Amygdala (tissue), 56 donors: ENCODE measurements at places on chromosomes 7 and 10.

DNA sequence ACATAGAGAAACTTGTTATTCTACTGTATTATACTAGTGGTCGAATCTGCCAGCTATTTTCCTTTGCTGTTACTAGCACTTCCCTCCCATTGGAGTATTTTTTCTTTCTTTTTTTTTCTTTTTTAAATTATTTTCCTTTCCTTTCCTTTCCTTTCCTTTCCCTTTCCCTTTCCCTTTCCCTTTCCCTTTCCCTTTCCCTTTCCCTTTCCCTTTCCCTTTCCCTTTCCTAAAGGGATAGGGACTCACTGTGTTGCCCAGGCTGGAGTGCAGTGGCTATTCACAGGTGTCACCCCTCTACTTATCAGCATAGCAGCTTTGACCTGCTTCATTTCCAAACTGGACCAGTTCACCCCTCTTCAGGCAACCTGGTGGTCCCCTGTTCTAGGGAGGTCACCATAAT is 212.6 kb upstream of the SP4 start:
- DNase-seq, result no peak

GRCh38 chr10:110150046-110150445 is 57.4 kb upstream of the MXI1 start:
- DNase-seq, result no peak

- DNase-seq, result no peak
Observed at GRCh38 chr10:14172336-14172950, 158.3 kb downstream of the FRMD4A start.

DNA sequence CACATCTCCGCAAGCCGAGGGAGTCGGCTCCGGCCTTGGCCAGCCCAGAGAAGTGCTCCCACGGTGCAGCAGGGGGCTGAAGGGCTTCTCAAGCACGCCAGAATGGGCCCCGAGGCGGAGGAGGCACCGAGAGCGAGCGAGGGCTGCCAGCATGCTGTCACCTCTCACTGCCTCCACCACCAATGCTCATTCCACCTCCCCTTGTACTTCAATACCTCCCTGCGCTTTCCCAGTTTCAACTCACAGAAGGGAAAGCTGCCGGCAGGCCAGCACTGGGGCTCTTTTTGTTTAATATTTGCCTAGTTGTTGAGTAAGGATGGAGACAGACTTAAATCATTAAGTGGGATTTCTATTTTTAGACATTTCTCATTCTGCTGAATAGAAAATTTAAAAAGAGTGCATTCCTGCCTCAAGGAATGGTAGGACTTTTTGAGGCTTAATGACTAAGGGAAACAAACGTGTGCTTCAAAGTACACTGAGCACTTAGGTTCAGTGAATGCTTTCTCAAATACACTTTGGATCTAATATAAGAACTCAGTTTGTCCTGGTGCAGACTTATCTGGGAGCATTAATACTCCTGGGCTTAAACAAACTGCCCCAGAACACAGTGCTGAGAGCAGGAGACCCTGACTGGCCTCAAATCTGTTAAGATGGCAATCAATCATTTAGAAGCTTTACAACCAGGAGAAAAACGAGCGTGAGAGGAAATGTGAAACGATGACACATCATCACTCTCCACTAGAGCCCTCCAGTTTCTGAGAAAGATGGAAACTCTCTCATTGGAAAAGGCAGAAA is 131.2 kb downstream of the RALA start:
- no peak for DNase-seq

- no peak for DNase-seq
Observed at GRCh38 chr7:70696201-70696754, 435.7 kb upstream of the GALNT17 start.

- no peak for DNase-seq
Observed at GRCh38 chr10:373526-374309, 238.5 kb downstream of the ZMYND11 start.

DNA sequence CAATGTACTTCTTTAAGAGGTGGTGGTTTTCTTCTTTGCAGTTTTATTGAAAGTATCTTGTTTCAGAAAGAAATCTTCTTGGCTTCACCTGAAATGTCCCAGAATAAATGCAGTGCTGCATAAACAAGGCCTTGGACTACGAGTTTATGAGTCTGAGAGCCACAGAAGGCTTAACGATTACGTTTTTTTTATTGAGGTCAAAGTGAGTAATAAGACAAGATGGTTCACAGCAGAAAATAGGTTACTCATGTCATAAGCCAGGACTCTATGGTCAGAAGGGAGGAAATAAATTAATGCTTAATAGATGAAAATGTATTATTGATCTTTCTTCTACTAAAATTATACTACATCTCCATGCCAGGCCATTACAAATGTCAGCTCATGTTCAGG is 13.7 kb upstream of the NPTX2 start:
- no peak for DNase-seq

DNA sequence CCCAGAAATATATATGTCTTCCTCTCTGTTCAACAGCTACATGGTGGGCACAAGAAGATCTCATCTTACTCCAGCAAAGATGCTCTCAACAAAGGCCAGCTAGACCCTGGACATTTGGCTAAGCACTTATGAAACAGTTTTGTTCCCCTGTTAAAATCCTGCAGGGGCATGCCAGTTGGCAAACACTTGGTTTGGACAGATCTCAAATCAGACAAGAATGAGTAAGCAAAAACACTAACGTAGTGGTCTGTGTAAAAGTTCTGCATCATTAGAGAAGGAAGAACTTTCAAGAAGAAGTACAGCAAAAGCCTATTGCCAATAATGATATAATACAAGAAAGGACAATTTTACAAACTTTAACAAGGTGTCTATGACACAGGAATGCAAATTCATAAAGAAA is 125.6 kb downstream of the CALN1 start:
- DNase-seq, result no peak

DNA sequence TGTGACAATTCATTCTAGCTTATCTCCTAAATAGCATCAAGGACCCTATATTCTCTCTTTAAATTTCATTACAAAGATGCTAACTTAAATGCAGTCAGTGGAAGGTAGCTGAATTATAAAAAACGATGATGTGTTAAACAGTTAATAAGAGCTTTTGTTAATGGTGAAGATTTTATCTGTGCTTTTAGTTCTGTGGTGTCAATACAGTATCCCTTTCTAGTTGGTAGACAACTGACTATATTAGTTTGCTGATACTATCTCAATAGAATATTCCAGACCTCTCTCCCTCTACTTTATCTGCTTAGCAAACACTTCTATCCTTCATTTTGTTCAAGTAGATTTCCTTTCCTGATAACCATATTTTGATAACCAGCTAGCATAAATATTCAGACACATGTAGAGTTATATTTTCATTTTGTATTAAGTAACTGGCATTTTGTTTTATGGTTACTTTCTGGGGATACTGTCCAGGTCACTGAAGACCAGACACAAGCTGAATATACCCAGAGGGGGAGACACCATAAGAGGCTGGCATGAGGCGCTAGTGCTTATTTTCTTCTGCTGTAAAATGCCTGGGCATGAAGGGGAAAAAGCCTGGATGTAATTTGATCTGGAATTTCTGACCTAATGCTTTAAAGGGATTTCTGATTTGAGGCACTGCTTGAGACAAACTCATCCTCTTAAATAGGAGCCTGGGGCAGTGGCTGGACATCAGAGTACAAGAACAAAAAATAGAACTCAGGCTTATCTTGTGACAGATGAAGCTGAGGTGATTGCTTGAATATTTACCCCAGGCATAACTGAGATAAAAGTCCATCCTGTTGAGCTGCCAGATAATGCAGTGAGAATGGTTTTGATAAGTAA is 197.5 kb downstream of the MALRD1 start:
- DNase-seq, result no peak

DNA sequence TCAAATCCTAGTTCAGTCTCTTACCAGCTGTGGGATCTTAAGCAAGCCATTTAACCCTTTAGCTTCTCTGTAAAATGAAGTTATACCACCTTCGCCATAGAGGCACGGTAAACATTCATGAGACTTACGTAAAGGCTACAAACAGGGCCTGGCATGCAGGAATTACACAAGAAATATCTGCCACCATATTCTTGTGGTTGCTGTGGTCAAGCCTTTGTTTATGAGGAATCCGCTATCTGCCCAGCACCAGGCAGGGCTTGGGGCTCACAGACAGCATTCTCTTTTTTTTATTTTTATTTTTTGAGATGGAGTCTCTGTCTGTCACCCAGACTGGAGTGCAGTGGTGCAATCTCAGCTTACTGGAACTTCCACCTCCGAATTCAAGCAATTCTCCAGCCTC is 9.9 kb downstream of the AIFM2 start:
- no peak for DNase-seq

- DNase-seq, result no peak
Observed at GRCh38 chr7:120743128-120743527, 114.8 kb downstream of the TSPAN12 start.

GRCh38 chr7:11710377-11710776 is 121.6 kb downstream of the THSD7A start:
- no peak for DNase-seq

DNA sequence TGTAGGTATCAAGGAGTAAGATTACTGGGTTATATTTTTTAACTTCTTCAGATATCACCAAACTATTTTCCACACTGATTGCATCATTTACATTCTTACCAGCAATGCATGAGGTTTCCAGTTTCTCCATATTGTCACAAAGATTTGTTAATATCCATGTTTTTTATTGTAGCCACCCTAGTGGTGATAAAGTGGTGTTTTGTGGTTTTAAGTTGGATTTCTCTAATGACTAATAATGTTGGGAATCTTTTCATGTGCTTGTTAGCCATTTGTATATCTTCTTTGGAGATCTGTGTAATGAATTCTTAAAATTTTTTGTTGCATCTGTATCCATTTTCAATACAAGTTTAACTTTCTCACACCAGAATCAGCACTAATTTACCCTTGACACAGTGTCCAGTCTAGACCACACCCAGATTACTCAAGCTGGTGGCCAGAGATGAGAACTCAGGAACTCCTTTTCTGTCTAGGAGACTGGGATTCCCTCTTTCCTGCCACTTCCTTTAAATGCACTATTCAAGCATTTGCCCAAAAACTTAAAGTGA is 67.0 kb upstream of the PLXDC2 start:
- DNase-seq, result no peak

DNA sequence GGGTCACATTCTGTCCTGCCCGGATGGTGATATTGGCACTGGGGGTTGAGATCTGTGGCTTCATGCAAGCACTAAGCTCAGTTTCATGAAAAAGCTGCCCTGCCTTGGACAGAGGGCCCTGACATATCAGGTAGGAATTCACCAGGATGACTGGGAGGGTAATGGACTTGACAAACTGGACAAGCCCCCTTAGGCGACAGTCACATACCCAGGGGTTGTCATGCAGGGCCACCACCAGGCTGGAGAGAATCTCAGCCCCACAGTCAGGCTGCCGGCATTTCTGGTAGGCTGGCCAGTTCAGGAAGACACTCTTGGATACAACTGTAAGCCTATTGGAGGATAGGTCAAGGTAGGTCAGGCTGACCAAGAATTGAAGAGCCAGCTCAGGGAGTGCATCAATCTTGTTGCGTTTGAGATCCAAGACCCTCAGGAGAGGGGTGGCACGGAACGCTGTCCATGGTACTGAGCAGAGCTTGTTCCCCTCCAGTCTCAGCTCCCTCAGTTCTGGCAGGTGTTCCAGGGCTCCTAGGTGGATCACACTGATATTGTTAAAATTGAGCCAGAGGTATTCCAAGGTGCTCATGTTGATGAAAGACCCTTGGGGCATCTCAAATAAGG is 824 bp downstream of the LRIT2 start:
- no peak for DNase-seq

DNA sequence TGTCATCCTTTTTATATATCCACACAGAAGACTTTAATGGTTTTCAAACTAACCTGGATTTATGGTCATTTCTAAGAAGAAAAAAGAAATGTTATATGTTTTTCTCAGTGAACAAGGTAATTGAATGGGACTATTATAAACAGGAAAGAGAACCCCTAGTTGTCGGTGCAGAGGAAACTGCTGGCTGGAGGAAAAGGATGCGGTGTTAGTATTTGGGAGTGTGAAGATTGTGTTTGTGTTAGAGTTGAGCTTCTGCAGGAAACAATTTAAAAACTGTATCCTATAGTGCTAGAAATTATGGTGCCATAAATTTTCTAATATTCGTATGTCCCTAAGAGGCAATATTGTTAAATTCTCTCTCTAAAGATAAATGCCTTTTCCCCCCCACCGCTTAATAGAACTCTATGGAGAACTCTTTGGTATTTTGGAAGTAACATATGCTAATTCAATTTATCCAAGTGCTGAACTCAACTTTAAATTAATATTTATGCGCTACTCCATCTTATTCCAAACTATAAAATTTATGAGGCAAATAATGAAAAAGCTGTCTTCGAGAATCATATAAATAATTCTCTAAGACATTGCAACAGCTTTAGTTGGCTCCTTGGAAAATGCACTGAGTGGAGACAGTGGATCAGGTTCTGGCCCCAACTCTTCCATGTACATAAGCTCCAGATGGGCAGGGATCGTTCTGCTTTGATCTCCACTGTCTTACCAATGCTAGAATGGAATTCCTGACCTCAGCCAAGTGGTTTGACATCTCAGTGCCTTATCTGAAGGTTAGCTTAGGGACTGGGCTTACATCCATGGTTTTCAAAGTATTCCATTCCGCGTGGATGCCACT is 5.6 kb downstream of the BZW2 start:
- no peak for DNase-seq

DNA sequence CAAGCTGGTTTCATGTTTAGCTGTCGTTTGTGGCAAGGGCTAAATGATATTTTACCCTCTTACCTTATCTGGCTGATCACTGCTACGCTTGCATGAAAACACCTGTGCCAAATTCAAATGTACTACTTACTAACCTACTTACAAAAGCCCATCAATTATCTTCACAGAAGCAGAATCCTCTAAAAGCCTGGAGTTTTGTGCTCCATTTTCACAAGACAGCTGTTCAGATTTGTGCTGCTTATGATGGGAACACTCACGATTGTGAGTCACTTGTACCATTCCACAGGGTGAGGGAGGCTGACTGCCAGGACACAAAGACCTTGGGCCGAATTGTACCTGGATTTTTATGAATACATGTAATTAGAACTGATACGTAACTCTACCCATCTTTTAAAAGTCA is 245.0 kb upstream of the NPY start:
- no peak for DNase-seq

- no peak for DNase-seq
Observed at GRCh38 chr7:117008886-117009531, 55.7 kb downstream of the ST7 start.
